ENCODE measurements at places on chromosomes 7 and 10.
A peak's percentile ranks its signal among the peaks of the same experiment; 100 is the strongest.

GRCh38 chr7:43647339-43647672 is 64.4 kb downstream of the STK17A start:
- no peak for DNase-seq

DNA sequence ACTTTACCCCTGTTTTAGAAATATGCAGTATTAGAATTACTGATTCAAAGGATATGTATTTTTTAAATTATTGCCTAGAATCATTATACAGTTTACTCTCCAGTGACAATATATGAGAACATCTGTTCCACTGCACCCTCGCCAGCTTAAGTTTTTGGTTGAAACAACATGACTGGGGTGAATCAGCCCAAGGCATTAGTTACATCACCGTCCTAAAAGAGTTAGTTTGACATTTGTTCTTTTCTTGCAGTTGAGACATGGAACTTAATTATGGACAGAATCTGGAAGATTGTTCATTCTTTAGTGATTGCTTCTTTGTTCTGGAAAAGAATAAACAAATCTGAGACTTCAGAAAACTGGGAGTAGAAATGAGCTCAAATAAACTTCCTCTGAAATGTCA is 167.3 kb upstream of the DKK1 start:
- no peak for DNase-seq

GRCh38 chr7:80740778-80741545 is 102.5 kb downstream of the CD36 start:
- no peak for DNase-seq

DNA sequence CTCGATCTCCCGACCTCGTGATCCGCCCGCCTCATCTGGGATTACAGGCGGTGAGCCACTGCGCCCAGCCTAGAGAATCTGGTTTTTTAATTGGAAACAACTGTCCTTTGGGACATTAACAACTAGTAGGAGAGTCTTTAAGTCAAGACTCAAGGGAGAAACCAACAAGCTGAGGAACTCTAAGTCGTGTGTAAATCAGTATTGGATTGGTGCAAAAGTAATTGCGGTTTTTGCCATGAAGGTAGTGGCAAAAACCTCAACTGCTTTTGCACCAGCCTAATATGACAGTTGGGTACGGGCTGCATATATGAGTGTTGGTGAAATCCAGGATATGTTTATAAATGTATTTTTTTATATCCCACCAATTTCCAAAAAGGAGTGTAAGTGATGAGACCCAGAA is 113.9 kb upstream of the PLXNA4 start:
- no peak for DNase-seq

DNA sequence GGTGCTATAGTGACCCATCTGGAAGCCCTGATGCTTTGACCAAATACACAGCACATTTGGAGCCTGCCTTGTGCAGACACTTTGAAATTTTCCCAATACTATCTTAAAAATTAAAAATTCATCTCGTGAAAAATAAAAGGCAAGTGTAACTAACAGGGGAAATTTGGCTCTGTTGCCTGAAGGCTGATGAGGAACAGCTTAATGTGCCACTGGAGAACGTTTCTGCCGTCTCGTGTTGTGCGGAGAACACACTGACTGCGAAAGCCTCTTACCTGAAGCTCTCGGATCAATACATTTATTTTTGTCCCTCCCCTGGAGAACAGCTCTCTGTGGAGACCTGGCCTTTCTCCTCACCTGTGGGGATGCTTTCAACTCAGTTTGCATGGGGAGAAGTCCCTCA is 77.2 kb upstream of the CHST15 start:
- DNase-seq: no peak

GRCh38 chr7:105000200-105000599 is 13.8 kb upstream of the KMT2E start:
- DNase-seq: no peak

- no peak for DNase-seq
These were observed 2.5 kb upstream of the HNRNPF start for GRCh38 chr10:43411536-43411935.

- DNase-seq: peak; percentile 59
These were observed 652 bp downstream of the KAZALD1 start for GRCh38 chr10:101062232-101063049.

All from stimulated activated CD4-positive, alpha-beta T cell treated with anti-CD3 and anti-CD28 coated beads, Interleukin-2, amount 100 ng/mL, for 48 hours (primary cell).